ENCODE measurements at places on chromosomes 6 and 20.

DNA sequence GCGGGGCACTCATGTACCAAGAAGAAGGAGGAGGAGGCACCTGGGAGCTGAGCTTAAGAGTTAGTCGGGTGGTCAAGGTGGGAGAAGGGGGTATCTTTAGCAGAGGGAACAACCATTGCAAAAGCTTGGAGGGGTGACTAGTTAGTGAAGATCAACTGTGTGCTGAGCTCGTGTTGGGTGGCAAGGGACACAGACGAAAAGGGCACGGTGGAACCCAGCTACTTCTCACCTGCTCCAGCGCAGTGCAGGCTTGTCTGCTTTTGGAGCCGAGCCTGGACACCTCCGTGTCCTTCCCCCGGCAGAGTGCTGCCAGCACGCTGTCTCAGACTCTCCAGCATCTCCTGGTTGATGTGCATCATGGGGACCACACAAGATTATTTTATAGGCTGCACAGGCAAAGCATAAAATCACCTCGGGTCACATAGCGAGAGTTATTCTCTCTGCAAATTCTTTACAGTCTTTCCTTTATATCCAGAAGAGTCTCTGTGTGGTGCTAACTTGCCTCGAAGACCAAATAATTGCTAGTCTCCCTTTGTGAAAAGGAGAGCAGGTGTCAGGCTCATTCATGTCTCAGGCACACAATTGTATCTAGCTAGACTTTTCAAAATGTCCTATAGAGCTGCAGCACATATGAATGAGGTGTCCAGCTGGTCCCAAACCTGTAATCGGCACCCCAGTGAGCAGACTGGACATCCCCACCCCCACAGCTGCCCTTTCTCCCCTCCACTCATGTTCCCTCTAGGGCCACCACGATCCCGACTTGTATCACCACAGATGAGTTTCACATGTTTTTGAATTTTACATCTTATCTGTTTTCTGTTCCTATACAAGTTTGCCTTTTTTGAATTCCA is 123.4 kb downstream of the CEBPB start:
- DNase-seq = no peak

GRCh38 chr20:17500826-17501225 is 30.4 kb downstream of the BFSP1 start:
- no peak for DNase-seq

- DNase-seq = no peak
Measured at GRCh38 chr6:147528511-147529145, 20.1 kb downstream of the SAMD5 start.

- DNase-seq = no peak
Measured at GRCh38 chr6:147738516-147739162, 230.1 kb downstream of the SAMD5 start.

DNA sequence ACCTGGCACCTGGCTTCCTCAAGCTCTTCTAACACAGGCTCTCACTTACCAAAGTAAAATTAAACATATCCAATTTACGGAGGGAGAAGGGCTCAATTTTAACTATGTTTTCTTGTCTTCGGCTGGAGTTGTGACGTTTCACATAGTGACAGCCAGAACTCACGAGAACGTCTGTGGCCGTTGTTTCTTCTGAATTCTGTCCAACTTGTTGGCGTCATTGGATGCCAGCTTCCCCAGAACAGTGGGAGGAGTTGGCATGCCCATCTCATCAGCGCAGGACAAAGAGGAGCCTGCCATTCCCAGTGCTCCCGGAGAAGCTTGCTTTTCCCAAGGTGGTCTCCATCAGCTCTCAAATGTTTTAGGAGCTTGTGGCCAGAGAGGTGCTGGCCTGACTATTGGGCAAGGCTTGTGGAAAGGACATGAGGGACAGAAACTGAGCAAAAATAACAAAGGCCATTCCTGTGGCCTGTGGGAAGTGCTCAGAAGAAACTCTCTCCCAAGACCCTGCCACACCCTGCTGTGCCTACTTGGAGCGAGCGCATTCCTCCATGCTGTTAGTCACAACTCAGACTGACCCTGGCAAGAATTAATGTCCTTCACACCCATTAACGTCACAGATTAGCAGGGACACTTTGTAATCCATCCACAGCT is 265.4 kb upstream of the CDH4 start:
- no peak for DNase-seq

DNA sequence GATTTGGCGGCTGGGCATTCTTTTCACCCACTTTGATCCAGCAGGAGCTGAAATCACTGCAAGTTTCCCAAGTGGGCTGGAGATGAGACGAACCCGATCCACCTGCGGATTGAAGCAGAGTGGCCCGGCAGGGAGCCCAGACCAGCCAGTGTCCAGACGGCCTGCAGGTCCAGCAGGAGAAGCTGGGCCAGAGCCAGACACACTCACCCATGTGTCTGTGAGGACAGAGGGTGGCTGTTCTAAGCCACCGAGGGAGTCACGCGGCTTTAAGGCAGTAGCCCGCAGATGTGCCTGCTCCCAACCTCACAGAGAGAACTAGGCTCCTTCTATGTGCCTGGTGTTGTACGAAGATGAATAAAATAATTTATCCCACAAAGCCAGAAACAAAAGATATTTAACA is 200.7 kb downstream of the WDR27 start:
- no peak for DNase-seq

- DNase-seq = no peak
Measured at GRCh38 chr6:129852257-129852858, 8.8 kb downstream of the TMEM244 start.

- no peak for DNase-seq
Measured at GRCh38 chr6:124822721-124823120, 139.5 kb upstream of the RNF217 start.

GRCh38 chr6:1838604-1839213 is 229.0 kb downstream of the FOXC1 start:
- no peak for DNase-seq

DNA sequence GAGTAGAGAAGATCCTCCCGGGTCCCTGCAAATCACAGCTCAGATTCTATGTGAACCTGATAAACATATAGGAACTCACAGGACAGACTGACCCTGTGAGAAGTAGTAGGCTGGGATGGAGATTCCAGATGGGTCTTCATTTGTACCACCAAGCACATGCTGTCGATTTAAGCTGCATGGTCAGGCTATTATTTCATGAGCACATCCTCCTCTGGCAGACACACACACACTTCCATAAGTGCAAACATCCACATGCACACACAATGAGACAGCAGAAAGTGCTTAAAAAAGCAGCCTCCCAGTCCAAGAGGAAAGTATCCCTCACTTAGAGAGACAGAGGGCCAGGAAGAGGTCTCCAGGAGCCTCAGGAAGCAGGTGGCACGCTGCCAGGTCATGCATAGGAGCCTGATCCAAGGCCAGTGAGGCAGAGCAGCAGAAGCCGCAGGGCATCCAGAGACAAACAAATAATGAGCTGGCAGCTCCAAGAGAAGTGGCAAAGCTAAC is 131.8 kb downstream of the UNC5CL start:
- DNase-seq = peak; percentile 69

Data from AG08395 (cell line).